HAP-1 (cell line): ENCODE measurements at places on chromosomes 2 and 18.

DNA sequence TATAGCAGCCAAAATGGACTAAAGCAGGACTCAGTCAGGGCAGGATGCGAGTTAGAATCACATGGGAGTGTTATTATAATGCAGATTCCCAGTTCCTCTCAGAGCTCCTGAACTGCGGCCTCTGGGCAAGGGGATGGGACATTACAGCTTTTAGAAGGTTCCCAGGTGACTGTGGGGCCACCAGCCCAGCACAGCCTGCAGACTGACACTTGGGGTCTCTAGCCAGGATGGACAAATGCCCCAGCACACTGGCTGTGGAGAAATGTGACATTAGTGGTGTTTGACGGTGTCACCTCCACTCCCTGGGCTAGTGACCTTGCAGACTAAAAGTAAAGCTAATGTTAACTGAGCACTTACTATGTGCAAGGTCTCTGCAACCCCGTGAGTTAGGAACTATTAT lies 238.0 kb upstream of the HS6ST1 start:
- DNase-seq: no peak

DNA sequence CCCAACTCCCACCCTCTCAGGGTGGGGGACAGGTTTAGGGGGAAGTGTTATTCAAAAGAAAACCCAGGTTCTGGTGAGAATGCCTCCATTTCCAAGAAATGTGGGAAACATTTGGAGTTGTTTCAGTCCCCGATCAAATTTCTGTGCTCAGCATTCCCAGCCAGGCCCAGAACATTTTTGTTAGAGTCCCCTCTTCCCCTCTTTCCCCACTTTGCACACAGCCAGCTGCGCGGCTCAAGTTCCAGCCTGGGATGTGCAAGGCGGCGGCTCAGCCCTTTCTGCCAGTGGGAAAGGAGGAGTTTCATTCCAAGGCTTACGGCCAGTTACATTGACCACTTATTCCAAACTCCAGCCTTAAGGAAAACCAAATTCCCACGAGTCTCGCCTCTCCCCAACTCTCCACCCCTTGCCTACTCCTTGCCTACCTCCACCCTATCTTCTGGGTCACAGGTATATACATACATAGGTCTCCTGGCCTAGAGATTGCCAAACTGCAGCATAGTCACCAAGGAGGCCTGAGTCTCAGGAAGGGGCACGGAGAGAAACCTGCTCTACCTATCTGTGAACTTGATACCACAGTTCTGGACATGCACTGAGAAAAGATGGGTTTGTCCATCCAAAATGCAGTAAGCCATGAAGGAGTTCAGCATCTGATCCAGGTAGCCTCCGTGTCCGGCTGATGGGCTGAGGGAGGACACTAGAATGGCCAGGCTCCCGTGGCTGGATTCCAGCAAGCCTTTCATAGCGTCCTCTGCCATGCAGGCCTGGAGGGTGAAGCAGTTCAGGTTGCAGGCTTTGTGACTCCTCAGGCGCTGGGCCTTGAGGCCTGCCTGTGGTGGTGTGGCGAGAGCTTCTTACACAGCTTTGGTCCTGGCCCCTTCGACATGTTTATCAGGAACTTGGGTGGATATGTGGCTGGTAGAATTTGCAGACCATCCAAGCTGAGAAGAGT lies 154.5 kb downstream of the ZFP36L2 start:
- no peak for DNase-seq

DNA sequence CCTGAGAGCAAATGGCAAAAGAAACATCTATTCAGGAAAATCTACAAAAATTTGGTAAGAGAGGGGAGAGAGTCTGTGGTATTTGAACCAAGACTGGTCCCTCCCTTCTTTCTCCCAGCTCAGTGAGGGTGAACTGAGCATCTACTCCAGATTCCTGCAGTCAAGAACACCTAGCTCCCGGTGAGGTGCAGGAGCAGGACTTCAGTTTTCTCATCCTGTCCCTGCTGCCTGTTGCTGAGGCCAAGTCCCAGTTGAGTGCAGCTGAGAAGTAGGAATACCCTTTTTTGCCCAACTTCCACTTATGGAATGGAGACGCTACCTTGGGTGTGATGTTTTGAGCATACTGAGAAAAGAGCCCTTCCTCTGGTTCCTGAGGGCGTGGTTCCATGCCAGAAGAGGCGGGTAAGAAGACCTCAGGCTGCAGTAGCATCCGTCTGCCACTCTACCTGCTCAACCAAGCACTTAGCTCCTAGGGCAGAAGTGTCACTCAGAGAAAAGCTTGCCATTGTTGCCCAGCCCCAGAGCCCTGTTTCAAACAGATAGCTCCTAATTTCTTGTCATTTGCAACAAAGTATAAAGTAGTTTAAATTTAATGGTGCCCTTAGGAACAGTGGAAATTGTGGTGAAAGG lies 112.9 kb downstream of the SOS1 start:
- DNase-seq: no peak

GRCh38 chr2:49490710-49491109 lies 336.4 kb upstream of the FSHR start:
- DNase-seq: peak; percentile 77

- DNase-seq: no peak
These were observed 81.4 kb upstream of the GATA6 start for GRCh38 chr18:22088029-22088428.

- DNase-seq: no peak
These were observed 76.4 kb upstream of the BCL11A start for GRCh38 chr2:60629801-60630385.

DNA sequence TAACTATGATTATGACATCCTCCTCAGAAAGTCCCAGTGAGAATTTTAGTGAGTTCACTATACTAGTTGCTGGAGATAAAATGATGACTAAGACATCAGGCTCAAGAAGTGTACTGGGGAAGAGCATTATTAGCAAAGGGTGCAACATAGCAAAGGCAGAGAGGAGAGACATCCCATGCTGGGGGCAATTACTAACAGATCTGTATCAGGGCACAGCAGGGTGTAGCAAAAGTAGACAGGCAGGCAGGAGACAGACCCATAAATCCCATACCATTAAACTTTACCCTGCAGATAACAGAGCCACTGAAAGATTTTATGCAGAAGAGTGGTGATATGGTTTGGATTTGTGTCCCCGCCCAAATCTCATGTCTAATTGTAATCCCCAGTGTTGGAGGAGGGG lies 161.7 kb downstream of the SP3 start:
- DNase-seq: no peak

- no peak for DNase-seq
These were observed 65.0 kb upstream of the OTOF start for GRCh38 chr2:26542676-26543505.

GRCh38 chr2:95018861-95019550 lies 6.5 kb upstream of the MAL start:
- DNase-seq: no peak

DNA sequence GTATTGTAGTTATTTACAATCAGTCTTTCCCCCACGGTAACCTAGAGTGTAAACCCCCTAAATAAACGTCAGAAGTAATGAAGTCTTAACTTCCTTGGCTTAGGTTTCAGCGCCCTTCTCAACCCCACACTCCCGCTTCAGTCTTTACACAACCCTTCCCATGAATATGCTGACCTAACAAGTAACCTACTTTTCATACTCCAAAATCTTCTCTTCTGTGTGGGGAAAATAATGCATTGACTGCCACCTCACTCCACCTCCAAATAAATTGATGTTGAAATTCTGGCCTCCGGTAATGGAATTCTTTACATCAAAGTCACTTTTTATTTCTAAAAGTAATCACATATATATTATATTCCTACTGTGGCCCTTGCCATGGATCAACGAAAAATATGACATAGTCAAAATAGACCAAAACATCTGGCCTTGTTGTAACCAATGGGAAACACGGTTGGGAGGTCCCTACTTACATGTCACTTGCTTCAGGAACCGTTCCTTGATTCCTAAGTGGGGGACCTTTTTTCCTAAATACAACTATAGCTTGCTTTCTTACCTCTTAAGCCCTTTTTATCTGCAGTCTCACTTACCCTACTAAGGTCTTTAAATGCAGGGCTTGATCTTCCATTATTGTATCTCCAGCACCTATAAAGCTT lies 961 bp downstream of the GEN1 start:
- no peak for DNase-seq

DNA sequence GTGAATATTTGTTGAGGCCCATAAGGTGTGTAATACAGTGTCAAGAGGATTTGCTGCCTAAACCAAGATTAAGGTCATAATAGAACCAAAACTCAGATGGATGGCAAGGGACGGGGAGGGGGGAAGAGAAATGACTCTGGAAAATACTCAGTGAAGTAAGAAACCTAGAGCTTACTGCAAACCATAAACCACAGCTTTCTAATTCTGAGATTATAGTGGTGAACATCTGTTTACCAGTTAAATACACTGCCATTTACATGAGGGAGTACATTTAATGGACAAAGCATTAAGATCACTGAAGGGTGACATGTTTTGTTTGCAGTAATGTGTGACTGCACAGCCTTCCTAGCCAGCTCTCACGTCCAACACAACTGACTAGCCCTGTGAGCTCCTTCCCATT lies 19.8 kb downstream of the EVX2 start:
- DNase-seq: no peak

GRCh38 chr2:74755386-74755785 lies 78.5 kb upstream of the HK2 start:
- DNase-seq: no peak

- DNase-seq: no peak
These were observed 198.9 kb upstream of the RND3 start for GRCh38 chr2:150686391-150686790.

DNA sequence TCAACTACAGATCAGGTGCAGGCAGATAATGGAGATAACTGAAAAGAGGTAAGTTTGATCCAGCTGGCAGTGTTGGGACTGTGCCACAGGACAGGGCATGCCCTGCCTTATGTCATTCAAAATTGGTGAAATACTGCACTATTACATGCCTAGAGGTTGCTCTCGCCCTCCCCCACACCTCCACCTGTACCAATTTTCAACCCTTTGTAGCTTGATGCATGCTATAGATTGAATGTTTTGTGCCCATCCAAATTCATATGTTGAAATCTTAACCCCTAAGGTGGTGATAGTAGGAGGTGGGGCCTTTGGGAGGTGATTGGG lies 72.1 kb upstream of the LYPD6B start:
- DNase-seq: no peak

- no peak for DNase-seq
These were observed 2.2 kb downstream of the TWIST2 start for GRCh38 chr2:238850091-238850490.

GRCh38 chr2:8714283-8714682 lies 32.4 kb downstream of the ID2 start:
- DNase-seq: no peak

- DNase-seq: no peak
These were observed 50.0 kb upstream of the ACMSD start for GRCh38 chr2:134788417-134788816.

- DNase-seq: no peak
These were observed 92.3 kb upstream of the THUMPD2 start for GRCh38 chr2:39871291-39871761.

- DNase-seq: no peak
These were observed 74.6 kb upstream of the GPC1 start for GRCh38 chr2:240360645-240361475.

DNA sequence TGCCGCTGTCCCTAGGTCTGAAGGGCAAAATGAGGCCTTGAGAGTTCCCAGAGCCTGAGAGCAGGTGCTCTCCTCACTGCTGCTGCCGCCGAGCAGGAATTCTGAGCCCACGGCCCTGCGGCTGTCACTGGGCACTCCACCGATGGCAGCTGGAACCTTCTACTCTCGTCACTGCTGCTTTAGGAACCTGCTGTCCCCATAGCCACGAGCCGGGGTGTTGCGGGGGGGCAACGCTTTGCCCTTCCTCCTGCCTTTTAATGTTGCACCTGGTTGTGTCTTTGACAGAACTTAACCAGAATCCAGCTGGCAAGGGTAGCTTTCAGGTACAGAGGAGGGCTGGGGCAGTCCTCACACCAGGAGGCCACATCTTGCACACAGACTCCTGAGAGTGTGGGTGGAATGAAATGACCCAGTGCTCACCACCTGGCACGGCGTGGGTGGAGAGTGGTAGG lies 32.3 kb downstream of the NCK2 start:
- DNase-seq: no peak

- DNase-seq: no peak
These were observed 183.5 kb upstream of the HS6ST1 start for GRCh38 chr2:128502200-128502599.

DNA sequence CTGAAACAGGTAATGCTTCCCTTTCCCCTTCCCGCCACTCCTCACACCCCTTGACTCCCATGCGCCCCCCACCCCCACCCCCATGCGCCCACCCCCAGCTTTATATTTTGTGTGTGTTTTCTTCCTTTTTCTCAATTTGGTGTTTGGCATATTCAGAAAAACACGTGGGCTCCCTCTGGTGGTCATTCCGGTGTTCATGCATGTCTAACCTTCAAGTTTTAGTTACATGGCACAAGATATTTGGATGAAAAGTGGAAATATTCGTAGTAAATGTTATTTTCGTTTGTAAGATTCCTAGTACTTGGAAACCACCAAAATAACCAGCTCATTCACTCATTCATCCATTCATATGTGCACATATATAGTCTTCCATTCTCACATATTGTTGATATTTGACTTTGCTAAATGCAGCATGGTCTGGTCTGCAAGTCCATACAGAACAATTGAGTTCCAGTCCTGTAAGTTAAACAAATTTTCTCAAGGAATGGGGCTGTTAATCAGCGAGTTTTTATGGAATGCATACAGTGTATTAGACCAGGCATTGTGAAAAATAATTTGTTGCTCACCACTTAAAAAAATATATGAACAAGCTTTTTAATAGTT lies 143.6 kb upstream of the MAP3K20 start:
- peak; percentile 86 for DNase-seq

- DNase-seq: no peak
These were observed 69.6 kb downstream of the SRBD1 start for GRCh38 chr2:45541450-45541849.

DNA sequence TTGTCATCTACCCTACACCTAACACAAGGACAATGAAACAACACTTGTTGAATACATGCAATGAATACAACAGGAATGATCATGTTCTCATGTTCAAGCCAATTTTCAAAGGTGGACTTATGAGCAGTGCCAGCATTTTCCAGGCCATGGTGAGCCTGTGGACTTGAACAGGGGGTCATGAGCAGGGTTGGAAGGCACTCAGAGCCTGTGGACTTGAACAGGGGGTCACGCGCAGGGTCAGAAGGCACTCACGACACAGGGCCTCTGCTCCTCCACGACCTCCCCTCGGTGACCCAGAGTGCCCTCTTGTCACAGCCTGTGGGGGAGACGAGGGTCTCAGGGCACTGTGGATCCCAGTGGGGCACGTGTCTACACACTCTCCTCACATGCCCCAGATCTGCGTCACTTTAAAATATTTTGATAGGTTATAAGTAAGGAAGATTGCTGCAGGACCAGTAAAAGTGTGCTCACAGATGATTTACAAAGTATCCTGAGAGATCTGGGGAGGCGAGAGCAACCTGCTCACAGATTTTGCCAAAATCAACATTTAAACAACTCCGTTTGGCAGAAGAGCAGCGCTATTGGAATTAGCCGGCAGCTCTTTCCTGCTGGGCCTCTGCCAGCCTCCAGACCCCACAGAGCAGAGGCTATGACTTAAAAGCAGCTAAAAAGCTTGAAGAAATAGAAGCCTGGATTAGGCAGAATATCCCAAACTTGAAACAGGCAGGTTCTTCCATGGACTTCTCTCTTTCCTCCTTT lies 121.9 kb downstream of the TMEM18 start:
- DNase-seq: no peak
